ENCODE measurements at places on chromosomes 2 and 18.

DNA sequence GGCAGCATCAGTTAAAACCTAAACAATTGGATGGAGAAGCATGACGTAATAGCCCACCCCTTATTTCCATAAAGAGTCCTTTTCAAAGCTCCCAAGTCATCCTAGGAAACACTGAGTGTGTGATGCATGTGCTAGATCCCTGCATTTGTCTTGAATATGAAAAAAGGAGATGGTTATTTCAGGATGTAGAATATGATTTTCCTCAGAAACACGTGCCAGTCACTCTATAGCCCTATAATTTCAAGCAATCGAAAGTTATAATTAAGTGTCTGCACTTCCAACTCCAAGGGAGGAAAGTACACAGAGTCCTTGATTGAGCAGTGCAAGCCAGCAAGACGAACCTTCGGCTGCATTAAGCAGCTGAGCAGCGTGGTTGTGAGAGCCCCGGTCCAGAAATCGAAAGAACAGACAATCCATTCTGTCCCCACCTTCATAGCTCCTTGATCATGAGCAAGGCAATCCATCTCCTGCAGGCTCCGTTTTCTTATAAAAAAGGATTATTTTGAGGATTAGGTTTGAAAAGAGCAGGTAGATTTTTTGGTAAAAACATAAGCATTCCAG, 287.7 kb downstream of the FBXO15 start:
- DNase-seq: no peak

DNA sequence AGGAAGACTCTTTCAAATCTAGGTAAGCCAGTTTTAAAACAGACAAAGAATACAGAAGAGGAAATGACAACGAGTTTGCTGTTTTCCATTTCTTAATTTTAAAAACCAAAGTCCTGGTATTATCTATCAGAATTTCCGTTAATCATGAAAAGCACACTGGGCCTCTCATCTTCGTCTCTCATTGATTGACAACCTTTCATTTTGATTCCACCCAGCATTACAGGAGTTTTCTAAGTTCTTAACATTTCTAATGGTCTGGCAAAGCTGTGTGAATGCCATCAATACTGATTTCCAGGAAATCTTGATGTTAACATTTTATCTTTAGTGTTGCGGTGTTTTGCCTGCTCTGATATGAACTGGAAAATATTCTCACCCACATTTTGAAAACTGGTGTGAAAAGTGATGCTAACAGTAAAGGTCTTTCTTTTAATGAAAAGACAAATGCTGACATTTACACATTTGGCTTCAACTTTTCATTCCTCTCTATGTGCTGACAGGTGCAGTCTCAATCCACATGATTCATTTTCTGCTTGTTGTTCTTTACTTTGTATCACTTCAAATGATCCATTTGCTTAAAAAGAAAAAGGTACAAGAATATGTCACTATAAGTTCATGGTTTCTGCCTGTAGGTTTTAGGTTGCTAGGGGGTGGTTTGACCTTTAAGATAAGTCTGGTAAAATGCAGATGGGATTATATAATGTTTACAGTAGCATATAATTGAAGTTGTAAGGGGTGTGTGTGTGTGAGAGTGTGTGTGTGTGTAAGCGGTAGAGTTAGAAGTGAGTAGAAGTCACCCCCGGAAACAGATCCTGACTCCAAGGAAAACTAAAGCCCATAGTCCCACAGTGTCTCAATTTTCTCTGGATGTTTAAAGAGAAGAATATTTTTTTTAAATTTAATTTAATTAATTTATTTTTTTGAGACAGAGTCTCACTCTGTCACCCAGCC, 29.5 kb downstream of the SCYGR8 start:
- DNase-seq: no peak

- DNase-seq: no peak
These were observed 16.7 kb upstream of the WIPF1 start for GRCh38 chr2:174614261-174614660.

DNA sequence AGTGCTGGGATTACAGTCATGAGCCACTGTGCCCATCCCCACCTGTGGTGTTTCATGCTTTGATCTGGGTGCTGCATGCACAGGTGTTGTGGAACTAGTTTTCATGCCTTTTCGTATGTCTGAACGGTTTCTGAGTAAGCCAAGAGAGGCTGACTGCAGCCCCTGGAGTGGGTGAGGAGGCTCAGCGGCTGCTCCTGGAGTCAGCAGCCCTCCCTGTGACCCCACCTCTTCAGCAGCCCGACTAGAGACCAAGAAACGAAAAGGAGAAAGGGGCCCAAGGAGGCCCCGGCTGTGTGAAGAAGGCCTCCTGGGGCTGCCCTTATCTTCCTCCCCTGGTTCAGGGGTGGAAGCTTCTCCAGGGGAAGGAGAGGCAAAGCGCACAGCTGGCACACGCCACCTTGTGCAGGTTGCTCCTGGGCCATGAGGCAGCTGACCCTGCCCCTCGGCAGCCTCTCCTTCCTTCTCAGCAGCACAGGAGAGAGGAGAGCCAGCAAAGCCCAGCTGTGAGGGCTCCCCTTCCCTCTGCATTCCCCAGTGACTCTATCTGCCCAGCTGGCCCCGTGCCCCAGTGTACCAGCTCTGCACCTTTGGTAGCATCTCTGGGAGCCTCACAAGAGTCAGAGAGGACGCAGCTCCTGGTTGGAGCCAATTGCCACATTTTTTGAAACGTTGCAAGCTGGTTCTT, 182.5 kb upstream of the HS6ST1 start:
- no peak for DNase-seq

DNA sequence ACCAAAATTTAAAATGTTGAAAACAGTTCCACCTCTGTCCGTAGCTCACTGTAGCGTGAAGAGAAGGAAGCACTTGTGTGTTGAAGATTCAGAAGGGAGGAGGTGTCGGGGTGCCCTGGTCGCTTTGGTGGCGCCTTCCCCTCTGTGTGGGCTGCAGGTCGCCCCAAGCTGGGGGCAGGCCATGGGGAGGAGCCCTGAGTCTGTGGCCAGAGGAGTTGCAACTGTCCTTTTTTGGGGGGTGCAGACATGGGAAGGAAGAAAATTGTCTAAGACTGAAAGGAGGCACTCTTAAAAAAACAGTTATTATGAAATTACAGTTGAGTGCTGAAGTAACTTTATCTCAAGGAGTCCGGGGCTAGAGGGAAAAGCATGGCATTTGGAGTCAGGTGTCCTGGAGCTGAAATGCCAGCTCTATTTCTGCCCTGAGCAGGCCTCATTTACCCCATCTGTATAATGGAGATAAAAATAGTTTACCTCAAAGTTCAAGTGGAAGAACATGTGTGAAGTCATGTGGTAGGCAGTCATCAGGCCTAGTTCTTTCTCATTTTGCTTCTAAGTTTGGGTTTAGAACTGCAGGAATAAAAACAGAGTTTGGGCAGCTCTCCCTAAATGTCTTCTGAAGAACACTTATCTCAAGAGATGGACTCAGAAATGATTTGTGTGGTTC, 82.1 kb downstream of the RNF144A start:
- DNase-seq: no peak
